ENCODE measurements at places on chromosomes 16 and 17.

DNA sequence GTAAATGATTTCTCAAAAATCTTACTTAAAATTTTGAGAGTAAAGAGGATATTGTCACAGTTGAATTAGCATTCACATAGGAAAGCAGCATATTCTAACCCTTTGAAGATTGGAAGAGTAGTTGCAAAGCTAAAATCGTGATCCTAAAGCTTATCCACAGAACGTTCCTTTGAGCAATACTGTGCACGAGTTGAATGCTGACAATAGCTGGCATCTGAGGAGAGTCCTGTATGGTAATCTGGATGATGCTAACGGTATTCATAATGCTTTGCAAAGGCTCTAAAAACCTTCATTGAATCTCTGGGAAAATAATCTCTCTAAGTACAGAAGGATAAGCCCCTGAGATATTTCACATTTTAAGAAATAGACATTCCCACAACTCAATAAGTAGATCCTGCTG, 354.6 kb downstream of the CDH8 start:
- no peak for DNase-seq

DNA sequence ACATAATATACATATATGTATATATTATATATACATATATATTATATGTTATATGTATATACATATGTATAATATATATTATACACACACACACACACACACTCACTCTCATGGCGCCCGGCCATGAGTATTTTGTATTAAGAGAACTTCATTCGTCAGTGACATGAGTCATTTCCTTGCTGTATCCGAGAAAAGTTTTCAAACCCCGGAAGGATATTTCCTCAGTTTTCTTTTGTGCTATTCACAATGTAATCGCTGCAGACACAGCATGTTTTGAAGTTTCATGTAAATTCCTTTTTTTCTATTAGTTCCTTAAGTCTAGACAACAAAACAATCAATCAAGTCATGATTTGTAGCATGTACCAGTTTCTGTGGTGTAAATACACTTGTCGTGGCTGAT, 33.3 kb downstream of the OR1D5 start:
- no peak for DNase-seq

GRCh38 chr17:55492781-55493341, 18.4 kb downstream of the SMIM36 start:
- no peak for DNase-seq

DNA sequence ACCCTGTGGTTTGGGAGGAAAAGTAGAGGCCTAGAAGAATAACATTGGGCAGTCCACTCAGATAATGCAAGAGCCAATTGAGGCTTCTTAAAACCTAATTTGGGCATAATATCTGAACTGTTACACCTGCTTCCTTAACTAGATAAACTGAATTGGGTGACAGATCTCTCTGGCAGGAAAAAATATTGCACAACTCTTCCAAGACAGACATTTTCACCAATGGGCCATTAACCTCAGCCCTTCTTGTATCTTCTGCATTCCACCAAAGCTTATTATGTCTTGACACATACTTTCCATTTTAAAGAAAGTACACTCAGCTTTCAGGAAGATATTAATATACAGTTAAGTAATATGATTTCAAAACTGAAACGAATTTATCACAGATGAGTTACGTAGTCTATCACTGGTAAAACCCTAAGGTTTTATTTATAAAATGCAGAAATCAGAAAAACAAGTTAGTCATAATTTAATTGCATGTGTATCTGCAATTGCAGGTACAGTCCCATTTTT, 79.9 kb upstream of the MON1B start:
- no peak for DNase-seq

DNA sequence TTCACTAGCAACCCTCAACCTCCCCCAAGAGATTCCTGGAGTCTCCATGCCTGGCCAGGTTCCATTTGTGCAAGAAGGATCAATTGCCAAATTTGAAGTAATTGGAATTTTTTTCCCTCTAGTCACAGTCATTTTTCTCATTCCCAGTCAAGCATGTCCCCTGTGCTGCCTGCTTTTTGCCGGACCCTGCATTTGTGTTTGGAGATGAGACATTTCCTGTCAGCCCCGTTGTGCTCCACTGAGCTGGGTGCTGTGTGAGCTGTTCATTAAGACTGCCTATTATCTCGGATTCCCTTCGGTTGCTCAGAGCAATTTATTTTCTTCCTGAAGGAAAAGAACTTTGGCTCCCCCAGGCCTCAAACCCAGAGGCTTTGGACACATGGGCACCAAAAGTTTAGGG, 201.0 kb upstream of the NLRP1 start:
- DNase-seq, result no peak

DNA sequence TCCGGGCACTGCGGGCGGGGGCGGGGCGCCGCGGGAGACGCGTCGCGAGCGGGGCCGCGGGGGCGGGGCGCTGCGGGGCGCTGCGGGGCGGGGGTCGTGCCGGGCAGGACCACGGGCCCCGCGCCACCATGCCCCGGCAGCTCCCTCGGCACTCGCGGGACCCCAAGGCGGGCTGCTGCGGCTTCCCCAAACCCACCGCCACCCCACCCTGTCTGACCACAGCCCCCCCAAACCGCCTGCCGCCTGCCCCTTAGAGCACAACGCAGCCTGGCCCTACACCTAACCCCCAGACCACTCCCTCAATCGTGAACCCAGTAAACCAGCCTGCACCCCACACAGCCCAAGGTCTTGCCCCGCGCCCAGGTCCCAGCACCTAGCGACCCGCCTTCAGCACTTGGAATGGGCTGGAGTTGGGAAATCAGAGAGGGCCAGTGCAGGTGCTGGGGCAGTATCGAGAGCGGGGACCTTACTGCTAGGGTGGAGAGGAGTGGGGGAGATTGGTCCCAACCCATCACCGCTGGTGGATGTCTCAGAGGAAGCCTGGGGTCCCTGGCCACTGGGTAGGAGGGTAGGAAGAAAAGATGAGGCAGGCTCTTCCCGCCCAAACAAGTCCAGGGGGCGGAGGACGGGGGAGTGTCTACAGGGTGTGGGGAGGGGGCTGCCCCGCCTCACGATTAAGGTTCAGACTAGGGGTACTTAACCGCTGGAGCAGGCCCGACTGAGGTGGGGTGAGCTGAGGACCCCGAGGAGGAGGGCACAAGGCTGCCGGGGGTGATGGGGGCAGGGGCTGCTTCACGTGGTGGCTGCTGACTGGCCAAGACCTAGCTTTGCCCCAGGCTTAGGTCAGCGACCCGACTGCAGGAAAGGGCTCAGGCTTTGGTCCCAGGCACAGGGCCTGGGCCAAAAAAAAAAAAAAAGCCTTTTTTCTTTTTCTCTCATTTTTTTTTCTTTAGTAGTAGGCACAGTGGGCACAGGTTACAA, 539 bp upstream of the VAMP2 start:
- DNase-seq, result no peak
